GM12892 (cell line): ENCODE measurements at places on chromosomes 7 and 10.

DNA sequence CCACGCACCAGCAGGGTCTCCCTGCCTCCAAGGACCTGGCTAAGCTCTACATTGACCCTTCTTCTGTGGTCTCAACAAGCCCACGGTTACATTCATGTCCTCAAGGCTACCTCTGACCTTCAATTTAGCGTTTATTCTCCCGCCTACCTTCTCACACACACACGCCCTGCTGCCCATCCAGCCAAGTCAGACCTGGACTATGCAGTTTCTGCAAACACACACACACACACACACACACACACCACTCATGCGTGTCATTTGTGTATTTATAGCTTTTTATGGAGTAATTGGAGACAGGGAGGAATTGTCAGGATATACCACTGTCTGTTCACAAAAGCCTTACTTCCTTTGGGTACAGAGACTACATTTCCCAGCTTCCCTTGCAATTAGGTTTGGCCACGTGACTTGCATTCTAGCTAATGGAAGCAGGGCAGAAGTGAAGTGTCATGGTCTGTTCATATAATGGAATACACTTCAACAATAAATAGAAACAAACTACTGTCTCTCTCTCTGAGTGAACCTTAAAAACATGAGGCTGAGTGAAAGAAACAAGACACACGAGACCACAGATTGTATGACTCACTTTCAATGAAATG is 53.8 kb upstream of the CPXM2 start:
- DNase-seq = no peak

DNA sequence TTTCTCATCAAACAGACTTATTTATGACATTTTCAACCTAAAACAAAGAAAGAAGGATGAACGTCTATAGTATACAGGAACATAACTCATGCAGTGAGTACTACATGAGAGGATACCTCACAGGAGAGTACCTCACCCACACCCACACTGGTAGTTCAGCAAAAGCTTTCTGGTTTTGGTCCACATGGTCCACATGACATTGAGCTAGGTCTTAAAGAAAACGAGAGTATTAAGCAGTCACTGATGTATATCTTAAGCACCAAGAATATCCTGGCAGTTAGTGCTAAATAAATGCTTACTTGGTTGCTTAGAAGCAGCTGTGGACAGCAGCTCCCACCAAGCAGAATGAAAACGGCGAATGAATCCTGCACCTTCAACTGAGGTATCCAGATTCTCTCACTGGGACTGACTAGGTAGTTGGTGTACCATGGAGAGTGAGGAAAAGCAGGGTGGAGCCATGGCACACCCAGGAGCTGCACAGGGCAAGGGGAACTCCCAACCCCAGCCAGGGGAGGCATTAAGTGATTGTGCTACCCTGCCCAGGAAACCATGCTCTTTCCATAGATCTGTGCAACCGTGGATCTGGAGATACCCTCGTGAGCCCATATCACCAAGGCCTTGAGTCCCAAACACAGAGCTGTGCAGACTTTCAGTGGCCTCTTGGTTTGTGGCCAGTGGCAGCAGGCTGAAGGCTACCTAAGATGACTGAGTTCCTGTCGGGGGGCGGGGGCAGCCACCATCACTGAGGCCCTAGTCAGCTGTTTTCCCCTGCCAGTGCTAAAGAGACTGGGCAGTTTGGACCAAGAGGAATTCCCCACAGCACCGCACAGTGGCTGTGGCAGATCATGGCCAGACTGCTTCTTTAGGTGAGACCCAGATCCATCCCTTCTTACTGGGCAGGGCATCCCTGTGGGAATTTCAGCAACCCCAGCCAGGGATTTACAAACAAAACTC is 143.4 kb downstream of the SGMS1 start:
- DNase-seq = no peak

DNA sequence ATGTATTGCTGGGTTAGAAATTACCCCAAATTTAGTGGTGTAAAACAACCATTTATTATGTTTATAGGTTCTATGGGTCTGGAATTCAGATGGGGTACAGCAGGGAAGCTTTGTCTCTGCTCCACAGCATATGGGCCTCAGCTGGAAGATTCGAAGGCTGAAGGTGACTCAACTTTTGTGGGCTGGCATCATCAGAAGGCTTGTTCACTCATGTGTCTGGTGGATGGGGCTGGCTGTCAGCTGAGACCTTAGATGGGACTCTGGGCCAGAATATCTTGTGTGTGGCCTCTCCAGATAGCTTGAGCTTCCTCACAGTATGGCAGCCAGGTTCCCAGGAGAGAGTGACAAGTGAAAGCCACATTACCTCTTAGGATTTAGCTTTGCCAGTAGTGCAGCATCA is 45.9 kb downstream of the ZNF503 start:
- DNase-seq = no peak

- DNase-seq = no peak
These were observed 1221.5 kb upstream of the SORCS1 start for GRCh38 chr10:108385963-108386362.

GRCh38 chr7:66747881-66748511 is 7.5 kb downstream of the RABGEF1 start:
- DNase-seq = no peak

GRCh38 chr7:12139416-12139815 is 71.7 kb upstream of the TMEM106B start:
- DNase-seq = no peak

DNA sequence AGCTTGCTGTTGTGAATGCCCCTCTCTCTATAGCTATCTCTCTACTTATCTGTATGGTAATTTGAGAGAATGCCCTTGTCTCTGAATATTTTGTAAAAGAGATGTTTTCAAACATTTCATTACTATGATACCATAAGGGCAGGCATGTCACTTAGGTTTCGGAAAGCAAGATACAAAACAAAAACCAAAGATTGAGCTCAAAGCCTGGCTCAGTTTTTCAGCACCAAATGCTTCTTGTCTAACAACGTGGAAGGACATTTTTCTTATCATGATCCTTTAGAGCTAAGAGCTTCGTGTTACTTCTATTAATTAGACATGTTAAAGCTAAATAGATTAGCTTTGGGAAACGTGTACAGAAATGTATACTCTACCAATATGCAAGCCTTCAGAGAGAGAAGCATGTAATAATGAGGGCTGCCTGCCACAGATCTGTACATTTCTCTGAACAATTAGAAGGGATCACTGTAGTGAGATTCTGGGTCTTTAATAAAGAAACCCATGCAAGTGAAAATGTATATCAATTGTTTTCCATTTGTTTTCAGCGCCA is 148.9 kb downstream of the ARID5B start:
- DNase-seq = no peak

DNA sequence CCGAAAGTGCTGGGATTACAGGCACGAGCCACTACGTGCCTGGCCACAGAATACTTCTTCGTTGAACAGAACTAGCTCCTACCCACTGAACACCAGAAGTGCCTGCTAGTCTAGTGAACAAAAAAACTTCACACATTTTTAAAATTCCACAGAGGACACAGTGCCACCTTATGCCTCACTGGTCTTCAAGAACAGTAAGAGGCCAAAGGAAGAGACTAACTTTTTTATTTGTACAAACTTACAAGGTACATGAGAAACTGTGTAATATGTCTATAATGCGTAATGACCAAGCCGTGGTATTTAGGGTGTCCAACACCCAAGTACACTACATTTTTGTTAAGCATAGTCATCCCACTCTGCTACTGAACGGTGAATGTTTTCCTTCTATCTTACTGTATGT is 144.4 kb upstream of the PTER start:
- no peak for DNase-seq

GRCh38 chr7:103879411-103879810 is 110.0 kb downstream of the RELN start:
- DNase-seq = no peak

GRCh38 chr7:48053736-48054135 is 18.4 kb downstream of the C7orf57 start:
- DNase-seq = no peak

DNA sequence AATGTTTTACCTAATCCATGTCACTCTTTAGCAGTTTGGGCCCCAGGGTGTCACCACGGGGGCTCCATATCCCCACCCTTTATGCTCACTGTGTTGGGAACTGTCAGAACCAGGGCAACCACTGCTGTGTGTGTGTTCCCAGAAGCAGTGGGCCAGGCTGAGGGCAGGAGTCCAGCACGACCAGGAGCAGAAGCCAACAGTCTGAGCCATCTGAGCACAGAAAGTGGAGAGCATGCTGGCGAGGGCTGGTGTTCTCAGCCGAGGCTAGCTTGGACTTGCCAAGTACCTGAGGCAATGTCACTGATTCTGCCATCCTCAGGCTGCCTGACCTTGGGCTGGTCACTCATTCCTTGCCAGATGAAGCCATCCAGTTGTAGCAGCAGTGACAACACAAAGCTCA is 285.0 kb downstream of the BMPER start:
- no peak for DNase-seq

- no peak for DNase-seq
These were observed 303.5 kb downstream of the PAXIP1 start for GRCh38 chr7:154699417-154699816.

- DNase-seq = no peak
These were observed 1.7 kb downstream of the MMP21 start for GRCh38 chr10:125773687-125774543.

GRCh38 chr7:4472728-4473127 is 209.4 kb upstream of the FOXK1 start:
- no peak for DNase-seq

DNA sequence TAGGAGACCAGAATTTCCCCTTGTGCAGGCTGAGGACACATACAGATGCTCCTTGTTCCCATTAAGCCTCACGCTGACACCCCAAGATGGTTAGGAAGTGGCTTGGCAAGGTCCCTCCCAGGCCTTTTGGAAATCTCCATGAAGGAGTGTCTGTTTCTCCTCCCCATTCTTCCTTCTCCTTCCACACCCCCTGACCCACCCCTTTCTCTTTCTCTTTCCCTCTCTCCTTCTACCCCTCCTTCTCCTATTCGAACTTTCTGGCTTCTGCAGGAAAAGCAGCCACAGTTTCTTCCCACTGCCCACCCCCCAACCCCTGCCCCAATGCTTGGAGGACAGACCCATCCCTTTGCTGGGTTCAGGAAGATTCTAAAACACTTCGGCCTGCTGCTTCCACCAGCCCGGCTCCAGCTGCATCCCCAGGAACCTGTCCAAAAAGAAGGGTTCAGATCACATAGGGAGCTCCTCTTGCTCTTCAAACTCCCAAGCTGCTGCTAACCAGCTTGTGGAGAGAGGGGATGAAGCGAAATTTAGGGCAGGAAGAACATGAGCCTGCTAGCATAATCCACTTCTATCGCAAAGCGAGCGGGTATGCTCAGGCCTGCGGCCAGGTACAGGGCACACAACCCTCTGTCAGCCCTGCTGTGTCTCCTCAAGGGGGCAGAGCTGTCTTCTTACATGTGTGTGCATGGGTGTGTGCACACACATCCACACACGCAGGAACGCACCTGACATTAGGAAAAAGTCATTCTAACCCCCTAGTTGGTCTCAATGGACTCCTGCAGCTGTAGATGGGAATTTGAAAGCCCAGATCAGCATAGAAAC is 80.4 kb downstream of the PPP1R3C start:
- no peak for DNase-seq

- no peak for DNase-seq
These were observed 498.7 kb upstream of the MKI67 start for GRCh38 chr10:128624656-128625530.

- no peak for DNase-seq
These were observed 280.7 kb downstream of the SORCS3 start for GRCh38 chr10:104921763-104922162.
